Liver (tissue), 10 donors: ENCODE measurements at places on chromosomes 13 and 19. TPM values are rescaled to one million over a fixed set of nuclear protein-coding genes. Genes with fewer than 3 reads are reported as not detected.

DNA sequence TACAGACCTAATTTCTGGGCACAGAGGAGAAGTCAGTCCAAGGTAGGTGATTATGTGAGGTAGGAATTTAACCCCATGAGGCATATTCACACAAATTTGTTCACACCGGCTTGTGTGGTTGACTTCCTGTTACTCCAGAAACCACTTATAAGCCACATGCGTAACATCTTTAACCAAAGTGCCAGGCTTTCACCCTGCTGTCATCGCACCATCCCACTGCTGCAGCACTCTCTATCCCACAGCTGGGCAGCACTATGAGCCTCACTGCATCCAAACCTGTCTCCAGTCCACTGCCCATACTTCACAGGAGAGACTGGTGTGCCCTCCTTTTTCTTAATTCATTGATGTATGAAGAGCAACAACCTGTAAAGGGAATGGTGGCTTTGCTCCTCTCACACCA lies 128.2 kb upstream of the ARGLU1 start:
- DNase-seq, result no peak

The ZNF616 gene
- 1.5 TPM for polyA plus RNA-seq

DNA sequence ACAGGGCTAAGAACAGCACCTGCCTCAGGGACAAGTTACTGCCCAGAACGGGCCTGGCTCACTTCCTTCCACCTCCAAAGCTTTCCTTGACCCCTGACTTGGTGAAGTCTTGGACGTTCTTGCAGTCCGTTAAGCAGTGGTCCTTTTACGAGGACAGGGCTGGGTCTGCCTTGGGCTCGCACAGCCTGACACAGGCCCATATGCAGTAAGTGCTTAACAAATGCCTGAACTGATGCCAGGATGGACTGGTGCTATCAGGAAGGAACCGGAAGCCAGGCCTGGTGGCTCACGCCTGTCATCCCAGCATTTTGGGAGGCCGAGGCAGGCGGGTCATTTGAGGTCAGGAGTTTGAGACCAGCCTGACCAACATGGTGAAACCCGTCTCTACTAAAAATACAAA lies 1.8 kb upstream of the PLK5 start:
- no peak for DNase-seq

- no peak for DNase-seq
Observed at GRCh38 chr13:104586051-104586746, 1520.0 kb upstream of the SLC10A2 start.

DNA sequence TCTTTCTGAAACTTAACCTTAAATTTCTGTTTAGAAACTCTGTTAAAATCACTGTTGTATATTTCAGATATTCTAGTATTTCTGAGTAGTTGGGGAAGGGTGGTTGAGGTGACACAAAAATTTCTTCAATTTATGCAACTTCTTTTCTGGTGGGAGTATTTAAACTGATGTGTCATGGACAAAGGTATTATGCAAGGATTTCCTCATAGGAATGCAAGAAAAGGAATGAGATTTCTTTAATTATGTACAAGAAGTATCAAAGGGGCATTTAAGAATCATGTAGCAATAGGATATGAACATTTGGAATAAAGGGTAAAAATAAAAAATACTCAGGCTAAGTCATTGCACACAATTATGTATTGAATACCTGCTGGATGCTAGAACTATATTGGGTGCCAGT lies 575.8 kb upstream of the KLF12 start:
- no peak for DNase-seq

- no peak for DNase-seq
Observed at GRCh38 chr13:97369261-97369893, 64.6 kb upstream of the RAP2A start.

The MBD3L3 gene
- polyA plus RNA-seq, result not detected

- DNase-seq, result no peak
Observed at GRCh38 chr13:90806892-90807291, 540.6 kb upstream of the MIR17HG start.

The CNMD gene
- not detected for polyA plus RNA-seq

GRCh38 chr19:23318143-23318542 lies 67.9 kb upstream of the ZNF724 start:
- DNase-seq, result no peak

- DNase-seq, result no peak
Observed at GRCh38 chr13:35704331-35704730, 227.8 kb upstream of the MAB21L1 start.

- no peak for DNase-seq
Observed at GRCh38 chr13:110650436-110650835, 35.1 kb downstream of the NAXD start.

DNA sequence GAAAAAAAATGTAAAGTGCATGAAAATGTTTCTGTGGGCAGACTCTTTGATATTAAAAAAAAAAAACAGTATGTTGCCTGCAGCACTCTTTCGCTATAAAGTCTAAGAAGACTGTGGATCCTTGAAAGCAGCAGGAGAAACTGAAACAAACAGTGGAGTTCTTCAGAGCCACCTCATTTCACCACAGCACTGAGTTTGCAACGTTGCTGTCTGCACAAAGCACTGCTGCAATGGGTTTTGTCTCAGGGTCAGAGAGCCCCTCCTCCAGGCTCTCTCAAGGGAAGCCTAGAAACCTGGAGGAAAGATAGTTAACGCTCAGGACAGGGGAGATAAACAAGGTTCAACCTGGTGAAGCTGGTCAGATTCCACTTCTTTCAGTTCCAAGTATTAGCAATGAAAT lies 248.7 kb downstream of the EFNB2 start:
- DNase-seq, result no peak

DNA sequence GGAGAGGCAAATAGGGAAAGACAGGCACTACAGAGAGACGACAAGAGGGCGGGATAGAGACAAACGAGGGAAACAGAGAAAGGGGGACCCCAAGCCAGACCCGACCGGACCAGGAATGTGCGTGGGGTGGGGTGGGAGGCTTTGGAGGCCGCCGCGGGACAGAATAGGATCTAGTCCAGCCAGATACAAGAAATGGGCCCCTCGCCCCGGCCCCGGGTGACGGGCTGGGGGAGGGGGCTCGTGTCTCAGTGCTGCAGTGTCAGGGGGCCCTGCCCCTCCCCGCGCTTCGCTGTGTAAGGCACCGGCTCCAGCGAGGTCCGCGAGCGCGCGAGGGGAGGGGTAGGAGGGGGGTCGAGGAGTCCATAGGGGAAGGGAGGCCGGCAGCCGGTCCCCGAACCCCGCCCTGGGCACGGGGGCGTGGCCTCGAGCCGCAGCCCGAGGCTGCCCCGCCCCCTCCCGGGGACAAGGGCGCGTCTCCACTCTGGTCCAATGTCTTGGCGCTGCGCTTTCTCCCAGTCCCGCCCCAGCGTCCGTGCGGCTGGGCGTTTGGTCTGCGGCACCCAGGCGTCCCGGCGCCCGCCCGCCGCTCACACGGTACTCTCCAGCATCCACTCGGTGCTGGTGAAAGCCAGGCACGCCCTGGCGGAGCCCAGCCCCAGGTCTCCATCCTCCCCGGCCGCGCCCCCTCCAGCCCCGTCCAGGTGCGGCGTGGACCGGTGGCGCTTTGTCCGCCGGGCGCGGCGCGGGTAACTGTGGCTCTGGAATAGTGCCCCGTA lies 11.0 kb downstream of the IFNL1 start:
- DNase-seq, result peak; percentile 75

DNA sequence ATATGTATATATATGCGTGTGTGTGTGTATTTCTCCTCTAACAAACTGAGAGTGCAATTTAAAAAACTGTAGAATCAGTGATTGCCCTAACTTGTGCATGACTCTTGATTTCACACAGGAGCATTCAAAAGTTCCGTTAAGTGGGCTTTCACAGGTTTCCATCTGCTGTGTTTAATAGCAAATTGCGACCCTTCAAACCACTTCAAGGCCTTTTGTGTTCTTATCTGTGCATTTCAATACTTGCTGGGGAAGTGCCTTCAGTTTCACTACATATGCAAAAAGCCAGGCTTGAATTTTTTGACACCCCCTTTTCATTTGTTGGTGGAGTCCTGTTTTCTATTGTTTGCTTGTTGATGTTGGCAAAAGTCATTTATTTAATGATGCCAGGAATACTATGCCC lies 158.0 kb downstream of the TM9SF2 start:
- DNase-seq, result no peak

The COL4A2 gene
- 8.0 TPM for polyA plus RNA-seq

DNA sequence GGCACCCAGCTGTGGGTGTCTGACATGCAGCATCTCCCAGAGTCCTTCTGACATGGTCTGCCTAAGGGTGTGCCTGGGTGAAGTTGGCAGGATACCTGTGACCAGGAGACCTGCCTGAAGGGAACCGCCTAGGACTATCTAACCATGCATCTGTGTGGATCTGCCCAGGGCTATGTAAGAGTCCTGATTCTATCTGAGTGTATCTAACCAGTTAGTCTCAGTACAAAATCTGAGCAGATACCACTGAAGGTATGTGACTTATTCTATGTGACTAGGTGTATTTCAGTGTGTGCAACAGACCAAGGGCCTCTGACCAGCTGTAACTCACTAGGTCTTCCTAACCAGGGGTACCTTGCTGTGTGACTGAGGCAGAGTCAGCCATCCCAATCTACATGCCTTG lies 28.2 kb upstream of the FBL start:
- DNase-seq, result no peak

- no peak for DNase-seq
Observed at GRCh38 chr19:14818588-14818987, 16.4 kb downstream of the OR7A5 start.

- DNase-seq, result no peak
Observed at GRCh38 chr13:50126263-50126992, 111.2 kb downstream of the KCNRG start.

The S1PR2 gene
- polyA plus RNA-seq, result 1.2 TPM

The HIF3A gene
- 7.9 TPM for polyA plus RNA-seq

GRCh38 chr19:5021046-5021445 lies 52.1 kb downstream of the KDM4B start:
- DNase-seq, result no peak

- no peak for DNase-seq
Observed at GRCh38 chr13:40127476-40127875, 472.0 kb downstream of the COG6 start.

GRCh38 chr13:48144413-48145035 lies 49.6 kb upstream of the MED4 start:
- no peak for DNase-seq

The DPF1 gene
- not detected for polyA plus RNA-seq

The CYP2F1 gene
- not detected for polyA plus RNA-seq

The CPAMD8 gene
- 1.2 TPM for polyA plus RNA-seq

DNA sequence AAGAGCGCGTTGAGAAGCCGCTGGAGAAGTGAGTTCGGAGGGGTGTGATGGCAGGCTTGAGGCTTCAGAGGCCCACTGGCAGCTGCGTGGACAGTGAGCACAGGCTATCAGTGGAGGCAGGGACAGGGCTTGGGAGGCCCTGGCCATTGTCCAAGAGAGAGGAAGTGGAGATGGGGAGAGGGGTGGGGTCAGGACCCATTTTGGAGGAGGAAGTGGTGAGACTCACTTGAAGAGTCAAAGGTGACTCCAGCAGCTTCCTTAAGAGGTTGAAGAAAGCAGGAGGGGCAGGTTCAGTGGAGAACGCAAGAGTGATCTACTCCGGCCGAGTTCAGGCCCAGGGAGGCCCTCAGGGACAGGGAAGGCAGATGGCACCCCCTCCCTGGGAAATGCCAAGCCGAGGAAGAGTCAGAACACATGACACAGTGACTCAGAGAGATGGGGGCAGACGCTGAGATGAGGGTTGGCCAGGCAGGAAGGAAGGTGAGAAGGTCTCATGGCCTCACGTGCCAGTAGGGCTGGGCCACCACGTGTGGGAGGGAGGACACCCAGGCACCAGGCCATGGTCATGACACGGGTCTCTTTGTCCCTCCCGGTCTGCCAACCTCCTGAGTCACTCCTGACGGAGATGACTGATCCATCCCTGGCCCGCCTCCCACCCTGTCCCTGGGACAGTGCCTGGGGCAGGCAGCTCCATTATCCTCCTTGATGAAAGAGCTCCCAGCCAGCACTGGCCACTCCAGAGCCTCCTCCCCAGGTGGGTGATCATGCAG lies 10.1 kb upstream of the CD22 start:
- DNase-seq, result no peak

The ALG5 gene
- polyA plus RNA-seq, result 60.1 TPM

- DNase-seq, result no peak
Observed at GRCh38 chr13:77009011-77009410, 17.1 kb downstream of the CLN5 start.

GRCh38 chr19:50003810-50004419 lies 21.3 kb downstream of the VRK3 start:
- no peak for DNase-seq

- no peak for DNase-seq
Observed at GRCh38 chr19:2815923-2816322, 3.7 kb upstream of the ZNF554 start.

- DNase-seq, result no peak
Observed at GRCh38 chr19:1134431-1134830, 30.6 kb downstream of the GPX4 start.

DNA sequence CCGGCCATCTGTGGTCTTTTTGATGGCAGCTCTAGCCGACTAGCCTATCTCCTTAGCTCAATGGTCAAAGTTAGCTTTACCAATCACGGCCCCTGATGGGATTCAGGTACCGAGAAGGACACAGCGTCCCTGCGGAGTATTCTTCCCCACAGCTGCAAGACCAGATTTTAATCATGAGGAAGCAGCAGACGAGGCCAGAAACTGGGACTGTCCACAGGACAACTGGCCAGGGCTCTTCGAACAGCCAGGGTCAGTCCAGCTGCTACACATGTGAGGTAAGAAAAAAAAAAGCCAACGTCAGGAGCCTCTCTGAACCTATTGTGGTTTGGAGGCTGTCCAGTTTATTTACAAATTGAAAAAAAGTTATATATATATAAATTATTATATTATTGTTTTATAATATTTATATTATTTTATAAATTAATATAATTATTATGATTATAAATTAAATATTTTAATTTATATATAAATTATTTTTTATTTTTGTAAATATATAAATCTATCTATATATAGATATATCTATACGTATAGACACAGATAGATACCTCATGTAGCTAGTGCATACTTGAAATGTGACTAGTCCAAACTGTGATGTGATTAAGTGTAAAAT lies 10.8 kb downstream of the RINL start:
- DNase-seq, result no peak

The INSL3 gene
- polyA plus RNA-seq, result 0.22 TPM

GRCh38 chr19:3099347-3100145 lies 5.4 kb downstream of the GNA11 start:
- DNase-seq, result no peak

The PEAK3 gene
- 0.21 TPM for polyA plus RNA-seq

The MYO16 gene
- 0.67 TPM for polyA plus RNA-seq

DNA sequence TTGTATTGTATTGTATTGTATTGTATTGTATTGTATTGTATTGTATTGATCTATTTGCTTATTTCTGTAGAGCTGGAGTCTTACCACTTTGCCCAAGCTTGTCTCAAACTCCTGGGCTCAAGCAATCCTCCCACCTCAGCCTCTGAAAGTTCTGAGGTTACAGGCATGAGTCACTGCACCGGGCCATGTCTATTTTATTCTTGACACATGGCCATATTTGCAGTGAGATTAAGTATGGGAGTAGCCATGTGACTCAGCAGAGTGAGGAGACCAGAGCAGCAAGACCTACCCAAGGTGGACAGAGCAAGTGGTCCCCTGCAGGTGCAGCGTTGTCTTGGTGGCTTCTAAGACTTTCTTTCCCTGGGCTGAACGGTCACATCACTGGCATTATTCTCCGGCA lies 49.1 kb upstream of the UBAC2 start:
- DNase-seq, result no peak

The CEACAM3 gene
- polyA plus RNA-seq, result 0.37 TPM
